ENCODE measurements at places on chromosomes 6 and 20.

- no peak for DNase-seq
Measured at GRCh38 chr6:46549155-46549554, 57.9 kb upstream of the RCAN2 start.

- no peak for DNase-seq
Measured at GRCh38 chr20:46731770-46732169, 22.3 kb downstream of the SLC2A10 start.

DNA sequence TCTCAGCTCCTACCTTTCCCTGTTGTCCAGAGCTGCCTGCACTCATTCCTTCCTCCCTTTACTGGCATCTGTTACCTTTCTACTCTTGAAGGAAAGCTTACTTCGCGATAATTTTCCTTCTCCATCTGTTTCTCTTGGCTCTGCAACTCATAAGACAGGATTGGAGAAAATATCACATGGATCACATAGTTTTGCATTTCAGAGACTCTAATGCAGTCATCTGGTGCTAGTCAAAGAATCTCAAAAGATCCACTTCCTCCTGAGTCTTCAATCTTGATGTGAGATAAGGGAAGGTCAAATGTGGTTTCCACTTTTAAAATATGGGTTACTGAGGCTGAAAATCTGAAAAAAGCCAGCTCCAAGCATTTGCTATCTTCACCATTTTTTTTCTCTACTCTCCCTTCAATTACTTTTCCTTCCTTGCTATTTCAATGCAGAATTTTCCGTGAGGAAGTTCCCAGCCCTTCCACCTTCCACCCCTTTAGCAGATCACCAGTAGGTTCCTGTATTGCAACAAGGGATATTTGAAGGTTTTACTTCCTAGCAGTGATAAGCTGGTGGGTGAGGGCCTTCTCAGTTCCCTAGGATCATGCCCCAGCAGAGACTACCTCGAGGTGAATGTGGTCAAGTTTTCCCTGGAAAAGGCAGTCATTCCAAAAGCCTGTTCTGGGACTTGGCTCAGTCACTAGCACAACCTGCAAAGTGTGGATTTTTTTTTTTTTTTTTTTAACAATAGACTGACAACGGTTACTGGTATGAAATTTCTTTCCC lies 62.8 kb upstream of the LRRC1 start:
- DNase-seq: no peak

- DNase-seq: no peak
Measured at GRCh38 chr20:48912065-48912464, 9.4 kb upstream of the ARFGEF2 start.

DNA sequence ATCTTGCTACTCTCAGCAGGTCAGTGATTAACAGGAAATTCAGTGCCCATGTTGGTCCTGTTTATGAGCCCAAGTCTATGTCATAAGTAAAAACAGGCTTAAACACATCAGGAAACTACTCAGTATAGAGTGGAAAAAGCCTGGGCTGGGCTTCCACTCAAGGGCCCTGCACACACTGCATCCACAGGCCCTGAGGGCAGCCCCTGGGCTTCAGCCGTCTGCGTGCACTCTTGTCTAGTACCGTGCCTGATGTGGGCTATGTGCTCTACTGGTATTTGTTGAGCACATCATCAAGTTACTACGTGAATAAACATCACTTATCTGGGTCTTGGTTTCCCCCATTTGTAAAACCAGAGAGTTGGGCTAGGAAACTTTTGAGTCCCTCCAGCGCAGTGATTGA lies 135.2 kb downstream of the PACRG start:
- DNase-seq: no peak

GRCh38 chr6:139888681-139889122 lies 514.3 kb upstream of the CITED2 start:
- DNase-seq: no peak

DNA sequence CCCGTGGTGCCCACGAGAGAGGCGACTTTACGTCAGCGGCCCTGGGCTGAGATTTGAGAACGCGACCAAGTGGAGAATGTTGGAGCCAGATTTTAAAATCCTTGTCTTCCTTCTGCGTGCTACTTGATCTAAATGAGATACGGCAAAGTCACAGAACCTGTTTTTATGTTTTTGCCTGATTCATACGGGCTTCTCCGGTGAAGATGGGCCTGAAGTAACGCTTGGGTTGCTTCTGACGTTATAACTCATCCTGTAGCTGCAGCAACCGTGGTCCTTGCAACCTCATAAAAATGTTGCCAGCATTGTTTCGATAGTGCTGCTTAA lies 462 bp upstream of the SLC35B3 start:
- DNase-seq: no peak

DNA sequence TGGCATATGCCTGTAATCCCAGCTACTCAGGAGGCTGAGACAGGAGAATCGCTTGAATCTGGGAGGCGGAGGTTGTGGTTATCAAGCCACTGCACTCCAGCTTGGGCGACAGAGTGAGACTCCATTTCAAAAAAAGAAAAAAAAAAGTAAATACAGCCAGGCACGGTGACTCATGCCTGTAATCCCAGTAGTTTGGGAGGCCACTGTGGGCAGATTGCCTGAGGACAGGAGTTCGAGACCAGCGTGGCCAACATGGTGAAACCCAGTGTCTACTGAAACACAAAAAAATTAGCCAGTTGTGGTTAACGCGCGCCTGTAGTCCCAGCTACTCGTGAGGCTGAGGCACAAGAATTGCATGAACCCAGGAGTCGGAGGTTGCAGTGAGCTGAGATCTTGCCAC lies 1.5 kb upstream of the NINL start:
- DNase-seq: peak; percentile 29

DNA sequence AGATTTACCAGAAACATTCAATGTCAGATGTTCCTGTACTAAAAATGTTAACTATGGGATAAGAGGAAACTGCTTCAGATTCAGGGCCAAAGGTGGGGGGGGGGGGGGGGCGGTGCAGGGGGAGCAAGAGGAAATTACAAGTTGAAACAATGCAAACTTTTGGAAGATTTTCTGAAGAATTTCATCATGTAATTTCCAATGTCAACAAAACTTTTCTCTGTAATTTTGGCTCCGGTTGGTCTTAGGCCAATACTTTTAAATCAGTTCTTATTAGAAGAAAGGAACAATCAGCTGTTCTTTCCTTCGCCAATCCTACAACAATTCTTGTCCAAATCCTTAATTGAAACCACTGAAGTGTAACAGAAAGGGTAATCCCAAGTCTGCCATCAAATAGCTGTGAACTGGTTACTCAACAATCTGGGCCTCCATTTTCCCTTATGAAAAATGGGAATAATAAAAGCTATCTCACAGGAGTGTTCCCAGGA lies 13.1 kb downstream of the UQCC1 start:
- DNase-seq: no peak

GRCh38 chr6:143570147-143570853 lies 58.8 kb upstream of the FUCA2 start:
- no peak for DNase-seq

- DNase-seq: no peak
Measured at GRCh38 chr6:153309651-153310050, 178.6 kb upstream of the RGS17 start.
